Activated T-cell treated with anti-CD3 and anti-CD28 coated beads, Interleukin-2, amount 50 U/mL, for 72 hours (primary cell): ENCODE measurements at places on chromosomes 3 and 15. TPM values are rescaled to one million over a fixed set of nuclear protein-coding genes. Genes with fewer than 3 reads are reported as not detected.

CHSY1 gene
- total RNA-seq = 26.4 TPM

WDR93 gene
- not detected for total RNA-seq

ERICH6 gene
- 0.19 TPM for total RNA-seq

CCR9 gene
- not detected for total RNA-seq

TAGLN3 gene
- 0.51 TPM for total RNA-seq

TMEM207 gene
- total RNA-seq = not detected

STARD9 gene
- 6.3 TPM for total RNA-seq

PIGB gene
- total RNA-seq = 32.9 TPM

TNIK gene
- 43.2 TPM for total RNA-seq

LSMEM2 gene
- 0.26 TPM for total RNA-seq

ISG20 gene
- 215 TPM for total RNA-seq

COLQ gene
- 2.0 TPM for total RNA-seq

CDC25A gene
- 31.6 TPM for total RNA-seq

SLC51B gene
- not detected for total RNA-seq

FANCD2 gene
- total RNA-seq = 81.2 TPM

CD80 gene
- 11.9 TPM for total RNA-seq

ARHGAP11A gene
- total RNA-seq = 108 TPM

SLC15A2 gene
- total RNA-seq = 2.4 TPM
